ENCODE measurements at places on chromosomes 2 and 18.

- DNase-seq = no peak
These were observed 143.0 kb downstream of the ZEB2 start for GRCh38 chr2:144376926-144377325.

DNA sequence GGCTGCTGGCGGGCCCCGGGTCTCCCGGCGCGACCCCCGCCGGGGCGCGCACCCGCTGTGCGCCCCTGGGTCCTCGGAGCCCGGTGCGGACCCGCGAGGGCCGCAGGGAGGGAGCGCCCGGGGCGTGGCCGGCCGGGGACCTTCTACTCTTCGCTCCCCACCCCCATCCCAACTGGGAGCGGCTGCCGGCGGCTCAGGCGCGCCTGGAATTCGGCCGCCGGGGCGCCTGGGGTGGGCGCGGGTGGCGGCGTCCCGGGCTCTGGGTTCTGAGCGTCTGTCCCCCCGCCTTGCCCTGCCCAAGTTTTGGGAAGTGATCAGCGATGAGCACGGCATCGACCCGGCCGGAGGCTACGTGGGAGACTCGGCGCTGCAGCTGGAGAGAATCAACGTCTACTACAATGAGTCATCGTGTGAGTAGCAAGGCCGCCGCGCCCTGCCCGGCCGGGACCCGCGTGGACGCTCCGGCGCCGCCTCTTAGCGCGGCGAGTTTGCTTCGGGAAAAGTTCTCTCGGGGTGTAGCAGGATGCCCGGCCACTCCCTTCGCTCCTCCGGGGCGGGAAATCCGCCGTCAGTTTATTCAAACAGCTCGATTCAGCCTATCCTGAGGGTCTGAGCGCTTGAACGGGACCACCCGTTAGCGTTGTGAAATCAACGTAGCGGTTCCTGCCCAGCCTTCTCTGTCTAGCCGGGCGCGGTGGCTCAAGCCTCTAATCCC is 502 bp downstream of the TUBB6 start:
- DNase-seq = peak; percentile 54

DNA sequence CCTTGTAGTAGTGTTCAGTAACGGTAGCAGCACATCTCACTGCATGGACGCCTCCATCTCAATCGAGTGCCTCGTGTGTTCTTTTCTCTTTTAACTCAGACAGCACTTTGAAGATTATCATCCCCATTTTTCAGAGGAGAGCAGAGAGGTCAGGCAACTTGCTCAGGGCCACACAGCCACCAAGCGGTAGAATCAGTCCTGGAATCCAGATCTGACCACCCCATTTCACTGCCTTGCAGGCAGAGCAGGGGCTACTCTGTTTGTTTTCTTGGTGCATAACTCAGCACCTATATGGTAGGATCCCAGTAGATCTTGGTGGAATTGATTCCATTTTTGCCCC is 129.5 kb downstream of the SMAD7 start:
- no peak for DNase-seq

DNA sequence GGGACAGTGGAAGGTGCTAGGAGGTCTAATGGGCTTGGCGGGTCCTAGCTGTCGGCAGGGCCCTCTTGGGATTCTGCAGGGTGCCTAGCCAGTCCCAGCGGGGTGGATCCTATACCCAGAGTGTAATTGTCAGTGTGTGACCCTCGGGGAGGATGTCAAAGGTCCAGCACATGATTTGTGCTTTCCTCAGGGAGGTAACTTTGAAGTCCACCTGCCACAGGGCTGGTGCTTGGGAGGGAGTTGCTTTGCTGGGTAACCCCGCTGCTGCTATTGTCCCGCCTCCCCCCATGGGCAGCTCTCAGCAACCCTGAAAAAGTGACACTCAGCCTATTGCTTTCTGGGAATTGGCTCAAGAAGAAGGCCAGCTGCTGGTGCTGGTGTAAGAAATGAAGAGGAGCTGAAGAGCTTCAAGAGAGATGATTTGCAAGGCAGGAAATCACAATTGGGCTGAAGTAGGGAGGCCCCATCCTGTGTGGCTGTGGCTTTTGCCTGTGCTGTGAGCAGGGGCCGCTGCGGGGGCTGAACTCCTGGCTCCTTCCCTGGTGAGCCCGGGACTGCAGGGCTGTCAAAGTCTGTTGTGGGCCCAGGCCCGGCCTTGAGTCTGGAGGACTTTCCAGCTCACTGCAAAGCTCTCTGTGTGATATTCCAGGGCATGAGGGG is 36.4 kb downstream of the EMILIN2 start:
- no peak for DNase-seq

- DNase-seq = no peak
These were observed 153.0 kb upstream of the ITGA4 start for GRCh38 chr2:181304011-181304844.

DNA sequence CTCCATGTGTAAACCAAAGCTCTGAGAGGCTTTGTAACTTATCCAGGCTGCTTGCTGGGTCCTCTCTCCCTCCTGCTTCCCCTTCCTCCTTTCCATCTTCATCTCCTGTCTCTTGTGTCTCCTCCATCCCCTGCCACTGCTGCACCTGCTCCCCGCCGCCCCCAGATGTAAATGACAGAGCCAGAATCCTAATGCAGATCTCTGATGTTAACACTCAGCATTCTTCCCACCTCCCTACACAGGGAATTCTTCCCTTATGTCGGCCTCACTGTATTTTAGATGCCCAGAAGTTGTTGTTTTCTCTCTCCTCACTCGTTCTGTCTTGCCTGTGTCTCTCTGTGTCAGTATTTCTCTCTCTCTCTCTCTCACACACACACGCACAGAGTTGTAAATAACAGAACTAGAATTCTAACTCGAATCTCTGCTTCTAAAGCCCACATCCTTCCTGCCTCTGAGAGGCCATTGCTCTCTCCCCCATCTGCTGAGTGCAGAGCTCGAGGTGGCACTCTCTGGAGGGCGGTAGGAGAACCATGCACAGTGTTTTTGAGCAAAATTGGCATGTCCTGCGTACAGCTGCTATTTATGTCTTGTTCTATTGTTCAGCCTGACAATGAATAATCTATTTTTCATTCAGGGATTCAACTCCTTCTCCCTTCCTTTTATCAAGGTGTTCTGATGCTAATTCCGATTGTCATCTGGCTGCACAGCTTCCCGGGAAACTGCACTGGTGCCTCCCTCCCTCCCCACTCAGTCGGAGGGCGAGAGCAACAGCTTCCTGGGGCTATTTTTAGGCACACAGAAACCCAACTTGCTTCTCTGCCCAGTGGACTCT is 219.9 kb downstream of the SH3RF3 start:
- DNase-seq = no peak

- no peak for DNase-seq
These were observed 395.4 kb upstream of the ACVR2A start for GRCh38 chr2:147449323-147449991.

DNA sequence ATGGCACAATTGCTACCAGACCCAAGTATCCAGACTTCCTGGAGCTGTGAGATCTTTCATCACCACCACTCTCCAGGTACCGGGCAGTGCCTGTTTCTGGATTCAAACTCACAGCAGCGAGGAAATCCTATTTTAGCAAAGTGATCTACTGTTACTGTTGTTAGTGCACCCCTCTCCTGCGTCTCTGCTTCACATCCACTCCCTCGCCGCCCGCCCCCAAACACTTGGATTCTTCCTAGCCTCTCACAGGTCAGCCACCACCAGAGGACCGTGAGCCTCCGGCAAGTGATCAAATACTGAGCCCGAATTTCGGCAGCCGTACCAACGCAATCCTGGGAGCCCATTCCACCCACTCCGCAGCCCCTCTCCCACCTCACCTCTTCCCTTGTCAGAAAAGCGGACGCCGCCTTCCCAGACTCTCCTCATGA is 519 bp downstream of the METTL4 start:
- DNase-seq = no peak

DNA sequence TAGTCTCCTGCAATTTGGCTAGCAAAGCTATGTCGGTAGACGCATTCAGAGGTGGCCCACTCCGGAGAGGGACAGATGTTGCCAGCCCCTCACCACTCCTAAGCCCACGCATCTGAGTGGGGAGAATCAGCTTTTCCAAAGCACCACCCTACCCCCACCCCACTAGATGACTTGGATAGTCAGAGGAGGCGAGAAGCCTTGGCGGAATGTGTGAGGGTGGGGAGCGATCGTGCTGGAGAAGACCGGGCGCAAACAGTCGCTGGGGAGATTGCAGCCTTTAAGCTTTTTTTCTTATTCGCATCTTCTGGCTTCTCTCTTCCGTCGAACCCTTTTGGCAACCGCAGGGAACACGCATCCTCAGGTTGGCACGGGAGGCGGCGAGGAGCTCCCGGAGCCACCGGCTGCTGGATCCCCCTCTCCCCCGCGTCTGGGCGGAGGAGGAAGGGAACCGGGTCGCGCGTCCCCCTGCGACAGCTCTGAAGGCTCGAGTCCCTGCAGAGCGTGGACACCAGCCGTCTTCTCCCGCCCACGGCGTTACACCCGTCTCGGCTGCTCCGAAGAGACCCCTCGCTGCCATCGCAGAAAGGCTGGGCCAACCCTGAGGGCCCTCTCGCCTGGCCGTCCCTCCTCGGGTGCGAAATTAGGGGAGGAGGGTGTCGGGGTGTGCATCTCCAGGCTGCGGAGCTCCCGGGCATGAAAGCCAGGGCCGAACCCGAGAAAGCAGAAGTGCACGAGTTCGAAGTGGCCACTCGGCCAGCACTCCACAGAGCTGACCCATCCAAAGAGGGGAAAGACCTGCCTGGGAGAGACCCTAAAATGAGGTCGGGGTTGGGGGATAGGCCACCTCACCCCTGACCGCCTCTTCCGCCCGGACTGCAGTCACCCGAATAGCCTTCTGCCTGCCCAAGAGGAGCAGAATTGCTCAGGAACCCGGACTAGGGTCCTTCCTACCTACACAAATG is 12.2 kb downstream of the EVX2 start:
- no peak for DNase-seq

GRCh38 chr2:11031876-11032275 is 120.1 kb downstream of the KCNF1 start:
- DNase-seq = no peak

GRCh38 chr2:194395818-194396217 is 1261.2 kb upstream of the SLC39A10 start:
- DNase-seq = no peak

- DNase-seq = no peak
These were observed 190.1 kb upstream of the SLC35G4 start for GRCh38 chr18:11419338-11419737.

- DNase-seq = peak; percentile 17
These were observed 112.8 kb downstream of the PRELID3A start for GRCh38 chr18:12520442-12520992.

DNA sequence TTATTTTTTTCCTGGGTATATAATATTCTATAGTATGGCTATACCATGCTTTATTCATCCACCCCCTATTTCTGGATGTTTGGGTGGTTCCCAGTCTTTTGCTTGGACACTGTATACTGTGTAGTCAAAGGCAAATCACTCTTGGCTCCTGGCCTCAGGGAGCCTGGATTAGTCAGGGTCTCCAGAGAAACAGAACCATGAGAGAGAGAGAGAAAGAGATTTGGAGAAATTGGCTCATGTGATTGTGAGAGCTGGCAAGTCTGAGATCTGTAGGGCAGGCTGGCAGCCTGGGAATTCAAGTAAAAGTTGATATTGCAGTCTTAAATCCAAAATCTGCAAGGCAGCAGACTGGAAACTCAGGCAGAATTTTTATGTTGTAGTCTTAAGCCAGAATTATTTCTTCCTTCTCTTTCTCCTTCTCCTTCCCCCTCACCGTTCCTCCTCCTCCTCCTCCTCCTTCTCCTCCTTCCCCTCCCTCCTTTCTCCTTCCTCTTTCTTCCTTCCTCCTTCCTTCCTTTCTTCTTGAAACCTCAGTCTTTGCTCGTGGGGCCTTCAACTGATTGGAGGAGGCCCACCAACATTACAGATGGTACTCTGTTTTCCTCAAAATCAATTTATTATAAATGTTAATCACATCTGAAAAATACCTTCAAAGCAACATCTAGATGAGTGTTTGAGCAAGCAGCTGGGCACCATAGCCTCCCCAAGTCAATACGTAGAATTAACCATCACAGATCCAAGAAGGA is 33.0 kb downstream of the CTIF start:
- no peak for DNase-seq

DNA sequence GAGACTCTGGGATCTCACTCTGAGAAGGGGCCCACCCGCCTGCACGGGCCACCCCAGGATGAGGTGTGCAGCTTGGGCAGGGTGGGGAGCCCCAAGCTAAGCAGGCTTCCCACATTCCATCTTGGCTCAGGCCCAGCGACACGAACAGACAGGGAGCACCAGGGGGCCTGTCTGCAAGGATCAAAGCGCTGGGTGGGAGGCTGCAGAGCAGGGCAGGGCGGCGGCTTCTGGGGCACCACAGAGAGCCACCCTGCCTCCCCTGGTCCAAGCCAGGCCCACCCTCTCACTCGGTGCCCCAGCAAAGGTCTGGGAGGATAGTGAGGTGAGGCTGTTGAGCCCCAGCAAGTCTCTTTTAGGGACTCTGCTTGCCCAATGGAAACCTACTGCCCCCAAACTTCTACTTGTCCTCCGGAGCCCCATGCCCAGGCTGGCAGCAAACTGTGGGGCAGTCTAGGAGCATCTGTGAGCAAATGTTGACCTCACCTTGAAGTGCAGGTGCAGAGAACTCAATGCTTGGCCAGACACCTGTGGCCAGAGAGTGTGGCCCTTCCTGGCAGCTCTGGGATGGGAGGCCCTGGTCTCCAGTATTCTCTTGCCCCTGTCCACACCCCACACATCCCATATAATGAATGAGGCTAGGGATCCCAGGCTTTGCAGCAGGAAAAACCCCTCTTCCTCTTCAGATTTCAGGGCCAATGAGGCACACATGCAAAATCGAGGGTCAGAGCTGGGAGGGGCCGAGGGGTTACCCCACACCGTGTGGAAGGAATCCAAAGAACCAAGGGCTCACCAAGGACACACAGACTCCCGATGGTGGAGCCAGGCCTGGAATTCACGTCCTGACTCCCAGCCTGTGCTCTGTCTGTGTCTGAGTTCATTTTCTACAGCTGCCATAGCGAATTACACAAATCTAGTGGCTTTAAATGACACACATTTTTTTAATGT is 18.8 kb upstream of the GLI2 start:
- DNase-seq = no peak

DNA sequence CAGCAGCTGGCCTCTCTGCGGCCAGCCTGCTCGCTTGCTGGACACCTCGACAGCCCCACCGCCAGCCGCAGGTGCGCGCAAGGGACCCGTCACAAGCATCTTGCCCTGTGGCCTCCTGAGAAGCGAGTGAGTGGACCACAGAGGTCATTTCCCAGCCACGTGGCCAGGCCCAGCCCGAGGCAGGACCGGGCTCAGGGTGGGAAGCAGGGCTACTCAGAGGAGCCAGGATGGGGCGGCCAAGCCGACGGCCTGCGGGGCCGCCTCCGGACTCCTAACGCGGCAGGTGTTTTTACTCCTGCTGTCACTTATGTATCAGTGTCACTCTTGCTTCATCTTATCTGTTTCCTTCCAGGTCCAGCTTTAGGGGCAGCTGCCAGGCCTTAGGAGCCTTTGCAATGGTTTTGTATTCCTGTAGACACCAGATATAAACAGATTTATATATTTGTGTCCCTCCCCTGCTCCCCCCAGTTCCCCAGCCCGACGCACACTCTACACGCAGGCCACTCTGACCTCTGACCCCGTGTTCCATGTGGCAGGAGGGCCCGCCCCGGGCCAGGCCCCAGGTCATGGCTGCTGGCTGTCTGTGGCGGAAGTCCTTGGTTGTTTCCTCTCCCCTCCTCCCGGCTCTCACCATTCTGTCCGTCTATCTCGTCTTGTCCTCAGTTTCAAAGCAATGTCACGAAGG is 236.4 kb downstream of the ATAD2B start:
- DNase-seq = no peak

Measured in SK-N-DZ (cell line).